ENCODE measurements at places on chromosomes 1 and 21.

- peak; percentile 37 for ATAC-seq
Observed at GRCh38 chr1:198234520-198235251, 77.9 kb downstream of the NEK7 start.

GRCh38 chr21:18646116-18646515 is 242.5 kb upstream of the TMPRSS15 start:
- no peak for ATAC-seq

DNA sequence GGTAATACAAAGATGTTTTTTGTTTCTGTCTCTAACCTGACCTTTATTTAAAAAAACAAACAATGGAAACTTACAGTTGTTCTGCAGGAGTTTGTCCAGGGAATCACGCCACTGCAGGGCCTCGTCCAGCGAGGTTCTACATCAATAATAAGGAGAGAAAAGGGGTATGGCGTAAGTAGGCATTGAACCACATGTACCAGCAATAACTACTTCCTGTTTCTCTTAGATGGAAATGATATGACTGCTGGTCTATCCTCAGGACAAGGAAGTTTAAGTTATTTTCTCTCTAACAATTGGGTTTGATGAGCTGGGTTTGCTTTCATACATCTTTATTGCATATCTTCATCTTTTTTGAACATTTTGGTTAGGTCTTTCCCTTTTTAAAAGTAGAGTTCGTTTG is 40.9 kb downstream of the RGS5 start:
- no peak for ATAC-seq

DNA sequence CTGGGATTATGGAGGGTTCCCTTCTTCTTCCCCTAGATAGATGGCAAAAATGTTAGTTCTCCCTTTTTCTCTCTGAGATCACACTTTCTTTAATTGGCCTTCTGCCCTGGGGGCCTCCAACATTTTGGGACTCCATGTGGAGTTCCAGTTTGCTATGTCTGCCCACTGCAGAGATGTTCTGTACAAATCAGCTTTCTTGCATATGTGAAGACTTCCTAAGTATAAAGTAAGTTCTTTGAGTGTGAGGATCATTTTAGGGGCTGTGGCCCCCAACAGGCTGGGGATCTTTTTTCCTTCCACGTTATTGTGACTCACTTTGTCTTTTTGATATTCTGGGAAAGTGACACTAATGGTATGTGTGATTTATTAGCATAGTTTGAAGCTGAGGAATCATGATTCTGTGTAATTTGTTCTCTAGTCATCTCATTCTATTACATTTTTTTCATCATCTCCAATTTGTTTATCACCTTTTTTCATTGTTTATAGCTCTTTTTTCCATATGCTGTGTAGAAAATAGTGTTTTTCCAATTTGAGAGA is 48.2 kb downstream of the HHAT start:
- peak; percentile 8 for ATAC-seq

- ATAC-seq, result no peak
Observed at GRCh38 chr1:117365350-117366176, 1.7 kb upstream of the MAN1A2 start.

GRCh38 chr1:9539829-9540550 is 725 bp downstream of the SLC25A33 start:
- peak; percentile 67 for ATAC-seq

- ATAC-seq, result no peak
Observed at GRCh38 chr1:92691925-92692324, 93.0 kb downstream of the EVI5 start.

GRCh38 chr1:191034132-191034531 is 556.5 kb upstream of the BRINP3 start:
- ATAC-seq, result no peak

- no peak for ATAC-seq
Observed at GRCh38 chr1:114505148-114505561, 5.8 kb downstream of the TRIM33 start.

- ATAC-seq, result no peak
Observed at GRCh38 chr1:189510827-189511226, 966.8 kb downstream of the BRINP3 start.

GRCh38 chr1:33349081-33349759 is 28.3 kb upstream of the A3GALT2 start:
- peak; percentile 6 for ATAC-seq

DNA sequence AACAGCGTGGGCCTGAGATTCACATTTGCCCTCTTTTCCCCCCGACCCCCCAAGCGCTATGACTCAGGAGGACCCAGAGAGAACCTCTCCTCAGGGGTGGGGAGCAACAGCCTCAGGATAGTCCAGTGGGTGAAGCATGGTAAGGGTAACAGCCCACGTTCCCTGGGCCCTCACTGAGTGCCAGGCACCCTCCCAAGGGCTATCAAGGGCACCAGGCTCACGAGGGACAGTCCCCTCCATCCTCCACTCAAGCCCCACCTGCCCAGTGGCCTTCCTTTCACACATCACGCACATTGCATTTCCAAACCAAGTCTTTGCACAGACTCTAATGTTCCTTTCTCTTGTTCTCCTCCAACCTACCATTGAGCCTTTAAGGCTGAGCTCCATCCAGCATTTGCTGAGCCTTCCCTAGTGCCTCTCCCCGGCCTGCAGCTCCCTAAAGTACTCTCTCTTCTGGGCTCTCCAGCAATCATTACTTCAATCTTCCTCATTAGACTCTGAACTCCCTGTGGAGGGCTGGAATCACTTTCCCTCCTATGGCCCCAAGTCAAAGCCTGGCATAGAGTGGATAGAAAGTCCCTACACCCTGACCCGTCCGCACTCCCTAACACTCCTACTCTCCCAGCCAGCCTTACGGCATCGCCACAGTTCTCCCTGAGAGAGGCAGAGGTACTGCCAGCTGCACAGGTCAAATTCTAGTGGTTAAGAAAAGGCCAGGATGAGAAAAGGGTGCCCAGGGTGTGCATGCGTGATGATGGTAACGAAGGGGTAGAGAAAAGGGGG is 1.0 kb downstream of the AKR7A2 start:
- peak; percentile 40 for ATAC-seq

DNA sequence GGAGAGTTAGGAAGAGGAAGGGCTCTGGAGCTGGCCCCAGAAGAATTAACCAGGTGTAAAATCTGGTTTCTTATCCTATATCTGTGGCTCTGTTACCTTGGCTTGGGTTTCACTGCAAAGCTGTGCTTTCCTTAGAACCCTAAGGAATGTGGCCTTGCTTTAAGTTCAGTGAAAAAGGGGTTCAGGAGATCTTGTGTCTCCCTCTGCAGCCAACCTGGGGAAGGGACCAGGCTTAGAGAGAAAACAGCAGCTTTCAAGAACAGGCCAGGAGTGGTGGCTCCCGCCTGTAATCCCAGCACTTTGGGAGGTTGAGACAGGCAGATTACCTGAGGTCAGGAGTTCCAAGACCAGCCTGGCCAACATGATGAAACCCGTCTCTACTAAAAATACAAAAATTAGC is 16.1 kb upstream of the MYCL start:
- ATAC-seq, result peak; percentile 35

DNA sequence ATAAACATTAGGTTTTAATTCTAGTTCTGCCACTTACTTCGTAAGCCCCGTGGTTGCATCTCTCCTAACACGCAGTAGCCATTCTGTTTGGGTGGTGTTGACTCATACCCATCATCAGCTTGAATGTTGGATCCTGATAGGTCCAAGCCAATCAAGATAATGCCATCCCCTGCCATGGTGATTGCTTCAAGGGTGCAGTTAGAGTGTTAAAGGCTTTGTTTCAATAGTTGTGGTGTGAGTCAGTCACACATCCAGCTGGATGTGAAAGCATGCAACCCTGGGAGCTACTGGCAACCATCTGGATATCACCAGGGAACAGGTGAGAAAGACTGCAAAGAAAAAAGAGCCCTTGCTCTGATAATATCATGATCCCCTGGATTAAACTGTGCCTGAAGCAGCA is 69.1 kb downstream of the OMA1 start:
- no peak for ATAC-seq

DNA sequence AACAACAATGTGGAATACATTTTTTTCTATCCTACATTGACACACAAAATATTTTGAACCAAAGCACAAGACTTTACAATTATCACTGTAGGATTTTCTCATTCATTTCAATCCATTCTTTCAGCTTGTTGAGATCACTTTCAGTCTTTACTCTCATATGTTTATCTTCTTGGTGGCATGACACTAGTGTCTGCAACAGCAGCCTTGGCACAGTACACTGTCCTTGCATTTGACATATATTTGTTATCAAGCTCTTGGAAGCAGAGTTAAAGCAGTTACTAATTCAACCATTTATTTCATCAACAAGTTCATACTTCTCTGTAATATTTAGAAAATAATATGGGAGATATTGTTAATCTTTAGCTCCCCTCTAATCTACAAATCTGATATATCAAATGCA is 922.4 kb upstream of the ADGRL2 start:
- no peak for ATAC-seq

GRCh38 chr1:2384941-2385481 is 6.3 kb downstream of the MORN1 start:
- ATAC-seq, result no peak

DNA sequence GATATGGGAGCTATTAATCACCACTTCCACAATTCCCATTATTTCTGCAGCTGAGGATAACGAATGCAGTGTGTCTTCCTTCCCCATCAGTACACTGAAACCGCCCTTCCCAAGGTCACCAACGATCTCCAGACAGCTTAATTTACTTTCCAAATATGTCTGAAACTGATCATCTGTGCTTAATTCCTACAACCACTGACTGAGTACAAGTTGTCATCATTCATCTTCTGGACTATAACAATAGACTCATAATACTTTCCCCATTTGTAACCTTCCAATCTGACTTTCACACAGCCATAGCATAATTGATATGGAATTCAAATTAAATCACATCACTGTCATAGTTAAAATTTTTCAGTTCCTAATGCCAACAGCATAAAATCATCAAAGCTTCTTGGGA is 17.4 kb downstream of the DNM3 start:
- ATAC-seq, result no peak

DNA sequence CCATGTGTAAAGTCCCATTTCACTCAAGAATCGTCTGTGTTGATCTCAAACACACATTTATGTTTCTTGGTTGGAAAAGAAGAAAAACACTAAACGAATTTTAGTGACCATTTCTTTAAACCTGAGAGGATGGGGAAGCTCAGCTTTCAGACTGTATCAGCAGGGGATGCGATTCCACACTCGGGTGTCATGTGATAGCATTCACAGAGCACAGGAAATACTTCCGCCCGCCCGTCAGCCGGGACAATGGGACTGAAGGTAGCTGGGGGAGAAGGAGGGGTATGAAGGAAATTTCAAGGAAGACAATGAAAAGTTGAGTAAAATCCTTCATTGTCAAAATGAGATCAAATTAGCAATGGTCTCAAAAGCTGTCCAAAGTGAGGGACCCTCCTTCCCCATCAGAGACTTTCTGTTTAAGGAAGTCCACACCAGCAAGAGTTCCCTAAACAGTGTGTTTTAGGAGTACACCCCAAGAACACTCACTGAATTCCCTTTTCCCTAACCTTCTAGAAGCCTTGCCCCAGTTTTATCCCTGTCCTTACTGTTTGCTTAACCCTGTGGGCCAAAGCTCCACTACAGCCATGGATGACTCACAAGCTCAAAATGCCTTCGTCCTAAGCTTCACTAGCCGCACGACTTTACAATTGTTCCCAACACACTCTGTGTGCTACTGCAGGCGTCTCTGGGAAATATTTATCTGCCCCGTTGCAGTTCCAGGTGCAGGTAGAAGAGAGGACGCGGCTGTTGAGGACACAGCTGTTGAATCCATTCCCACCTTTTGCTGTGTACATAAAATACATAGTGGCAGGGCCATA is 51.4 kb upstream of the SIM2 start:
- peak; percentile 40 for ATAC-seq

DNA sequence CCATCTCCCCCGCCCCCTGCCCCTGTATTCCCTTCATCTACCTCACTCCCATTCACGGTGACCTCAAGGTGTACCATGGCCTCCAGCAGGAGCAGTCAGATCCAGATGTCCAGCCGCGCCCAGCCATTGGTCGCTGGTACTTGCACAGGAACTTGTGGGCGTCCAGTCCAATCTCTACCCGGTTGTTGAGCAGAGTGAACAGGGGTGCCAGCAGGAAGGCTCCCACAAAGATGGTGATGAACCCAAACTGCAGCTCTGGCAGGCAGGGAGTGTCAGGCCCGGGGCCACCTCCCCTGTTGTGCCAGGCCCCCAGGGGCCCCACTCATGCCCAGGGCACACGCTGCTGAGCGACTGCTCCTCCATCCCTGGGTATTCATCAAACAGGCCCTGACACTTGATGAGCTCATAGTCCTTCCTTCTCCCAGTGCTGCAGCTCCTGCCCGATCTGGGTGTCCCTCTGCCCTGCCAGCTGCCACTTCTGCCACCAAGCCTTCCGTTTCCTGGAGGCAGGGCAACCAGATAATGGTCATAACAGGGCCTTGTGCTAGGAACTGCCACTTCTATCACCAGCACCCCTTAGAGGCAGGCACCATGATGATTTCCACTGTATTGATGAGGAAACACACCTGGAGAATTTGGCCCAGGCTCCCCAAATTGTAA is 5.7 kb upstream of the ARHGEF19 start:
- no peak for ATAC-seq

- ATAC-seq, result no peak
Observed at GRCh38 chr1:205326812-205327466, 5.4 kb upstream of the NUAK2 start.

DNA sequence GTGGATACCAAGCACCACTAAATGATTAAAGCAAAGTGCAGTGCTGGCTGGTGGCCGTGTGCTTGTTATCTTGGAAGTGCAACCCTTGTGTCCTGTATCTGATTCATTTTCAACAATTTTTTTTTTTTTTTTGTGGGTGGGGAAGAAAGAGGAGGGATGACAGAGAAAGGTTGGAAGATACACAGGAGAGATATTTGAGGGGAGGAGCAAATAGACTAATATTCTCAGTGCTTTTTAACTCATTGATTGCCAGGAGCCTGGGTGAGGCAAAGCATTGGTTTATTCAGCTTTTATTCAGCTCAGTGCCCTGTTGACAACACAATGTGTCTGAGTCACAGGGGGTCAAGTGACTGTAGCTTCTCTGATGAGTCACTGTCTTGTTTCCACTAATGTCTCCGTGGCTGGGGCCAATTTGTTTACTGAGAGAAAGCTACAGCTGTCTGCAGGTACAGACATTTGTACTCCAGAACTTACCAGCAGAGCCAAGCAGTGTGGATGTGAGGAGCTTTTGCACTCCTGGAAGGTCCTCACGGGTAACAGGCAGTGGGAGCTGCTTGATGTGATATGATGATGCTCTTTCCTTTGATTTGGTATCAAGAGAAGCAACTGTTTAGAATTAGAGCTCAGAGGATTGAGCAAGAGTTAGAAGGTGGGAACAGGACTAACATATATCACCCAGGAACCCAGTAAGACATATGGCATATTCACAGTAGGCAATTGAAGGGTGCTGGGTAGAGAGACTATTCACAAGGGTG is 23.6 kb upstream of the DNM3 start:
- peak; percentile 92 for ATAC-seq

GRCh38 chr21:44702111-44702972 is 5.4 kb downstream of the KRTAP10-12 start:
- ATAC-seq, result no peak

- peak; percentile 79 for ATAC-seq
Observed at GRCh38 chr1:179217943-179218507, 11.5 kb downstream of the ABL2 start.

- ATAC-seq, result no peak
Observed at GRCh38 chr1:237440346-237440745, 398.4 kb downstream of the RYR2 start.

GRCh38 chr1:44239331-44239960 is 26.2 kb downstream of the DMAP1 start:
- peak; percentile 36 for ATAC-seq

Measured in SK-N-SH treated with all-trans-retinoic acid at 6 μM for 48 hours (cell line).